ENCODE measurements at places on chromosomes 3 and 15.

GRCh38 chr3:156371701-156372100 lies 183.2 kb downstream of the SSR3 start:
- DNase-seq, result no peak

DNA sequence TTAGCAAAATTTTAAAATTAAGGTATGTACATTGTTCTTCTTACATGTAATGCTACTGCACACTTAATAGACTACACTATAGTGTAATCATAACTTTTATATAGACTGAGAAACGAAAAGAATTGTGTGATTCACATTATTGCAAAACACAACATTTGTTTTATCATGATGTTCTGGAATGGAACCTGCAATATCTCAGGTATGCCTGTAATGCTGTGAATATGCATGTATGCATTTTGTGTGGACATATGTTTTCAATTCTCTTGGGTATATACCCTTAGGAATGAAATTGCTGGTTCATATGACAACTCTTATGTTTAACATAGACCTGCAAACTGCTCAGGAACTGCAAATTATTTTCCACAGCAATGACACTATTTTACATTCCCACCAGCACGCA lies 38.6 kb upstream of the TJP1 start:
- no peak for DNase-seq

- DNase-seq, result no peak
Measured at GRCh38 chr3:15409239-15409638, 18.1 kb downstream of the METTL6 start.

- no peak for DNase-seq
Measured at GRCh38 chr3:11140713-11141104, 13.6 kb upstream of the HRH1 start.

GRCh38 chr3:159870723-159871122 lies 117.9 kb upstream of the IL12A start:
- no peak for DNase-seq
